ENCODE measurements at places on chromosomes 4 and X. TPM values are rescaled to one million over a fixed set of nuclear protein-coding genes. Genes with fewer than 3 reads are reported as not detected.

DNA sequence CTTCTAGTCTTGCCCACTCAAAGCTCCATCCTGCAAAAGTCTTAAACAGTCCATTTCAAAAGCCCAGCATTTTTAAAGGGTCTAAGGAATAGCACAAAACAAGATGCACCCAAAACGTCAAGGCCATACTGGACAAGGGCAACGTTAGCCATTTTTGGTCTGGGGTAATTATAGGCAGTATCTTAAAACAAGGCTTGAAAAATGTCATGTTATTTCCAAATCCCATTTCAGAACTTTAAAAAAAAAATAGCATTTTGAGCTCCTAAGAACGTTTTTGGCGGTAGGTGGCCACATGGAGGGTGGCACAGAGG, 584 bp upstream of the TMEM165 start:
- DNase-seq, result no peak

- DNase-seq, result no peak
Observed at GRCh38 chr4:79893456-79893855, 179.6 kb downstream of the ANTXR2 start.

GRCh38 chr4:84718699-84719098, 135.8 kb downstream of the CDS1 start:
- no peak for DNase-seq

GRCh38 chr4:35966566-35966965, 277.7 kb downstream of the ARAP2 start:
- no peak for DNase-seq

The NUDT11 gene
- total RNA-seq, result 1.1 TPM

GRCh38 chr4:137735561-137736104, 203.3 kb upstream of the PCDH18 start:
- peak; percentile 42 for DNase-seq

DNA sequence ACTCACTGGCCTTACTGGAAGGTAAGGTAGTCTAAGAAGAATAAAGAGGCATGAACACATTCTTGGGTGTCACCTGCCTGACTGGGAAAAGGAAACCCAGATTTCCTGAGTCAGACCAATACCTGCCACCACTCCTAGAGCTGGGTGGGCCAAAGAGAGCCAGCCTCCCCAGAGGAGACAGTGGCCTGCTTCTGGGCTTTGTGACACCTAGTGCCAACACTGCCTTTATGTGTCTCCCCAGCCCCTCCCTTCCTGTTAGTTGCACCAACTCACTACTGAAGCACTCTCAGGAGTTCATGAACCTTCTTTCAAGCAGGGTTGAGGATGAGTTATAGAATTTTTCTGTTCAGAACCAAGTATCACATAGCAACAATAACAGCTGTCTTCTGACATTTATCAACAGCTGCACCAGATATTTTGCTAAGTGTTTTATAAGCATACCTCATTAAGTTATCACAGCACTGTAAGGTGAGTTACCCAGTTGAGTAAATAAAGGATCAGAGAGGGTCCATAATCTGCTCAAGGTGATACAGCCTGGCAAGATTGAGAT, 77.6 kb upstream of the ETNPPL start:
- no peak for DNase-seq

GRCh38 chrX:48754238-48754637, 7.3 kb upstream of the GLOD5 start:
- no peak for DNase-seq

DNA sequence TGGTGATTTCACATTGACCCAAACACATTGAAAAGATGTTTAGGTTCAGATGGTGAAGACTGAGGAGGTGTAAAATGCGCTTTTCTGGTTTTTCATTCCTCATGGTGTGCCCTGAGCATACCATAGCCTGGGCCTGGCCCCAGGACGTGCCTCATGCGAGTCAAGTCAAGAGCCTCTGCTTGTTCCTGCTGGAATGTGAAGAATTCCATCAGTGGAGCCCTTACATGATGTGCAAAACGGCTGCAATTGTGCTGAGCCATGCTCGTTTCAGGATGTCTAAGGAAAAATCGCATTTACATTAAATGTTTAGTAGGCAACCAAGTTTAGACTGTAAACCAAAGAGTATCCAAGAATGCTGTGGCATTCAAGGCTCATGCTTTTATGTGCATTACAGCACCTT, 34.9 kb downstream of the GYG2 start:
- DNase-seq, result no peak

DNA sequence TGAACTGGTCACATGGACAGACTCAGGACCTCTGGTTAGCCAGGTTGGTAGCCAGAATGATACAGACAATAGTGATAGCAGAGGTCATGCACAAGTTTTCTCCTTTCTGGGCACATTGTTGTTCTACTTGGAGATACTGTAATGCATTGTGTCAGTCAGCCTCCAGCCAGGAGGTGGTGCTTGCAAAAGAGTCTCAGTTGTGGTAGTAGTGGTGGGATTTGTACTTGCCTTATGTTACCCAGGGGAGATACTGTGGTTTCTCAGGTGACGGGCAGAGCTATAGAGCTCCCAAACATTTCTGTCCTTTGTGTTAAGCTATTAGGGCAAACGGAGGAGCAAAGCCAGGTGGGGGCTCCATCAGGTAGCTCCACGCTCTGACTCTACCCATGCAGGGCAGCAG, 190.5 kb downstream of the STPG2 start:
- no peak for DNase-seq

The MSANTD1 gene
- total RNA-seq, result 0.37 TPM

DNA sequence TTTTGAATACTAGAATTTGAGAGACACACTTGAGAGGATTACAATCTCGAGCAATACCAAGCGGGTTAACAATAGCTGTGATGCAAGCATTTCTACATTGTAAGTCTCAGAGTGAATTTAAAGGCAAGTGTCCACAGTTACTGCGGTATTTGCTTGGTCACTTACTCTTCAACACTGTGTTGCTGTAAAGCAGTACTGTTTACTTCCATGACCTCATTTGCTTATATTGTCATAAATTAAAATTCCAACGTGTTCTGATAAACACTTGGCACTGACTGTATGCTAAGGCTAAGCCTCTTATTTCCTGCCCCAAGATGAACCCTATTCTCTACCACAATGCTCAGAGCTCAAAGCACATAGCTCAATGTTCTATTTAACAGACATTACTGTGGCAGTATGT, 11.1 kb downstream of the EXOC1L start:
- no peak for DNase-seq

DNA sequence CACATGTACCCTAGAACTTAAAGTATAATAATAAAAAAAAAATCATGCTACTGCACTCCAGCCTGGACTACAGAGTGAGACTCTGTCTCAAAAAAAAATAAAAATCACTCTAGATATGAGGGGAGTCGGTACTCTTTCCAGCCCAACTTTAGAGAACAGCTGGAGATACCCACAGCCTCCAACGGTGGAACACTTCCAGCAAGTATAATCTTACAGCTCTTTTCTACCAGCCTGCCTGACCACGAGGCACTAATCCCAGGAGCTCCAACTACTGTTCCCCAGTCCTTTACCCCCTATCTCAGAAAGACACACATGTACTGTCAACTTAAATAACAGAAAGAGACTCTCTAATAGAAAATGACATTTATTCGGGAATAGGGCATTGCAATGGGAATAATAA, 46.8 kb downstream of the STEEP1 start:
- DNase-seq, result no peak

DNA sequence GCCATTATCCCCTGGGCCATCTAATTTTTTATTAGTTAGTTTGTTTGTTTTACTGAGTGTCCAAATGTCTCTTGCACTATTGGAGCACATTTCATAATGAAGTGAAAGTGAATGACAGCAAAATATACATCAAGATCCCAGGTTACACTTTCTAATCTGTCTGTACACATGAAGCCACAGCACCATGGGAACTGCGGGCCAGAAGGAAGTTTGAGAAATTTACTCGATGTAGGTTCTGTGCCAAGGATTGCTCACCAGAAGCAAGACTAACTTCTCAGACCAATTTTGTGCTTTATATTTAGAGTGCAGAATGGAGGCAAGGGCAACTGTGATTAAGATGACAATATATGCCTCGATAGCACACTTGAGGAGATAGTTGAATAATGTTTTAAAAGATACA, 258.0 kb downstream of the COL25A1 start:
- no peak for DNase-seq

The NPY5R gene
- total RNA-seq, result not detected

- peak; percentile 38 for DNase-seq
Observed at GRCh38 chr4:162791226-162791625, 375.5 kb downstream of the NAF1 start.

The C4orf54 gene
- total RNA-seq, result not detected

All from MCF 10A (cell line).